ENCODE measurements at places on chromosomes 3 and 15.
A peak's percentile ranks its signal among the peaks of the same experiment; 100 is the strongest.

DNA sequence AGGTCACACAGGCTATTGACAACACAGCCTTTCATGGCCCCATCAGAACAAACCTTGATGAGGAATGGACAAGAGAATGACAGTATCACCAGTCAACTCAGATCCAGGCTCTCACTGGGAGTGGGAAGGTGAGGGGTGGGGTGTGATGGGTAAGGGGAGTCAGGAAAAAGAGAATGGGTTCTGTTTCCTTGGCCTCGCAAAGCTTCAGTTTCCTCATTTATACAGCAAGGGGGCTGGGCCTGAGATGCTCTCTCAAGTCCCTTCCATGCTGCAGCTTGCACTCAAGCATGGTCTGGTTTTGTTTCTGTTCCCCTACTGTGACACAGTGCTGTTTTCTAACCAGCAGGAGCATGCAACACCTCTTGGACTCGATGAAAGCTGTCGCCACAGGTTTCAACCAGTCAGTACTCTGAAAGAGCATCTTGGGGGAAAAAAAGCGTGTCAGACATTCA lies 65.7 kb upstream of the IL12A start:
- no peak for DNase-seq

- DNase-seq: no peak
Observed at GRCh38 chr3:137110392-137110996, 152.7 kb downstream of the IL20RB start.

DNA sequence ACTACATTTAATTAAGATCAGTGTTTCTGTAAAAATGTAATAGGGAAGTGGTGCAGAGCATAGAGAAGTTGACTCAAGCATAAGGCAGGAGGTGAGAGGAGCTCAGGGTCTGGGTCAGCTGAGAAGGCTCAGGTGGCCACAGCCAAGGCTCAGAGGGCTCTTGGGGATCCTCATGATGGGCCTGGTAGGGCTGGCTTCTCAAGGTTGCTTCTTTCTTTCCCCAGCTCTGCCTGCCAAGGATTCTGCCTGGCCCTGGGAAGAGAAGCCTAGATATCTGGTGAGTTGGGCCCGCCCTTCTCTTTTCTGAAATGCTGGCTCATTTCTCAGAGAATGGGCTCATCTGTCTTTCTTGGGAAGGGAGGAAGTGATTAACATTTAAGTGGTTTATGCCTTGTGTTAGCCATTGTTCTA lies 6.5 kb downstream of the ZNF589 start:
- no peak for DNase-seq

GRCh38 chr3:150653110-150653561 lies 50.0 kb downstream of the SELENOT start:
- DNase-seq: no peak

- DNase-seq: no peak
Observed at GRCh38 chr3:133901083-133901482, 5.4 kb upstream of the RAB6B start.

DNA sequence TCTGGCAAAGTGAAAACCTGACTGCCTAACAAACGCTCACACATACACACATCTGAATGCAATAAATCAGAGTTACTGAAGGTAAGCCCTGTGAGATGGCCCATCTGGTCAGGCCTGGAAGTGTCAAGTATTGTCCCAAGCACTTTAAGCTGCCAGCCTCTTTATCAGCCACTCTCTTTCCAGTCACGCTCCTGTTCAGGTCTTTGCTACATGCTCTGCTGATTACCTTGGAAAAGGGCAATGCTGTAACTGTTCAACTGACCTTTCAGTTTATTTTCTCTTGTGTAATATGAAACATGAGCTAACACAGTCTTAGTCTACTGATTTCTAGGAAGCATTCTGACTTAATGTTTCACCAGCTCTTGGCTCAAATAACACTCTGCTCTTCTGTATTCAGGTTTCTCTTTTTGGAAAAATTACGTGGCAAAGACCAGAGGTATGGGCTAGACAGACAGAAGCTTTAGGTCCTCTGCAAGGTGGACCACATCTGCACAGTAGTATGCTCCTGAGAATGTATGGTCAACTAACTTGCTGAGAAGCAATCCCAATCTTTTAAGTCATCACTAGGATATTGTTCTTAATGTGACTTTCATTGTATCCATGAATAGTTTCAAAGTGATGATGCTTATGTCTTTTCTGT lies 44.5 kb downstream of the GBE1 start:
- no peak for DNase-seq

- DNase-seq: no peak
Observed at GRCh38 chr3:146035366-146035765, 125.6 kb downstream of the PLOD2 start.

- no peak for DNase-seq
Observed at GRCh38 chr3:165162883-165163282, 33.3 kb downstream of the SLITRK3 start.

DNA sequence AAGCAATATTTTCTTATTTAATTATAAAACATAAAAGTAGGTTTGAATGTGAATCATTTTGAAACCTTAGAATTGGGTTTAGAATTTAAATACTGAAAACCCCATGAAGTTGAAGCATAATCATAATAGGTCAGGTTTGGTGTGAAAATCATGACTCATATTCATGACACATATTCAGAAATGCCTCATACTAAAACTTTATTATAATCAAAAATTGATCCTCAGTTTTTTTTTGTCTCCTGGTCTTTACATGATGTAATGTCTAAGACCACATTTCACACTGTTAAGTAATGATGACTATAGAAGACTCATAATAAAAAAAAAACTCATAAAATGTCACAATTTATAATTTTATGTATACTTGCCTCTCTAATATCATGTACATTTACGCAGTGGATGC lies 190.4 kb downstream of the FOXP1 start:
- no peak for DNase-seq

DNA sequence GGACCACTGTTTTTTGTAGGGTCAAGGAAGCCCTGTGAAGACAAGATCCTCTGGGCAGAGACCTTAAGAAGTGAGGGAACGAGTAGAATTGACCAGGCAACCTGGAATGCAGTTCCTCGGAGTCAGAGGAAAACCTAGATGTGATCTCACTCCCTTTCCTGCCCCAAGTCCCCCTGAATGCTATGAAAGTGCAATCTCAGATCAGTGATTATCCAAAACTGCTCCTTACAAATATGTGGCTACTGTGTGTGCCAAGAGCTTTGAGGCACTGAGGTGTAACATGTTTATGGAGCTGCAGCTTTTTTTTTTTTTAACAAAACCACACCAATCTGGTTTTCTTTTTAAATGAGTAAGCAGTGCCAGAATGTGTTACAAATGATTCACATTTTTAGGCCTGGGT lies 35.8 kb downstream of the THSD4 start:
- DNase-seq: no peak

- DNase-seq: no peak
Observed at GRCh38 chr3:112382543-112383160, 49.7 kb downstream of the CD200 start.

- DNase-seq: no peak
Observed at GRCh38 chr3:115099134-115099985, 47.7 kb downstream of the ZBTB20 start.

DNA sequence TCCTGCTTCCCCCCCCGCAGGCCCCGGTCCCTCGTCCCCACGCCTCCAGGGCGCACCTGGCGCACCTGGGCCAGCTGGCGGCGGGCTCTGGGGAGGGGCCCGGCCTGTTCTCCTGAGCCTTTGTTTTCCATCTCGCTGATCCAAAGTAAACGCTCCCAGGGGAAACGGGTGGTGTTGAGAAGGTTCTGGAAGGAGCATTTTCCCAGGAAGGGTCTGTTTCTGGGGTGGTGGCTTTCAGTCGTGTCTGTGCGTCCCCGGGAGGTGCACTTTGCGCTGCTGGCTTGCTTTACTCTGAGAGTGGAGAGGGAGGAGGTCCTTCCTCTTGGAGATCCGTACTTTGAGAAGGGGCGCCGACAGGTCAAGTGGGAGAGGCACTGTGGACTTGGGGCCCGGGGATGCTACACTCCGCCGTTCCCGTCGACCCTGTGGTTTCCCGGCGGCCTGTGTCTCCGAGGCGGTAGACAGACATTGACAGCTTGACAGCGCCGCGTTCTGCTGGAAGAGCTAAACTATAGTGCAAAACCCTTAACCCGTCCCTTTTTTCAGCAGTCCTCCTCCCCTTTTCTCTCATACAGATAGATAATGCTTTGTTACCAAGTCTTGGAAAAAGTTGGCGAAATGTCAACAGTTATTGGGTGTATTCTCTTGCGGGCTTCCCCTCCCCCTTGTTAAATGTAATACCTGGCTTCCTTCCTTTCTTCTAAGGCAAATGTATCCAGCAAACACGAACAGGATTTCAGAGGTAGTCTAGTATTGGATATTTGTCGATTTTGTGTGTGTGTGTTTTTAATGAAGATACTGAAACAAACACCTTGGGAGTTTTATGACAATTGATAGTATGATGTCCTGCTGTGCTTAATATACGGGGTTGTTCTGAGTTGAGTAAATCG lies 6.5 kb downstream of the TPM1 start:
- DNase-seq: no peak

- DNase-seq: no peak
Observed at GRCh38 chr3:46663591-46664135, 29.8 kb downstream of the ALS2CL start.

GRCh38 chr15:40984964-40985363 lies 31.7 kb downstream of the CHAC1 start:
- DNase-seq: no peak

DNA sequence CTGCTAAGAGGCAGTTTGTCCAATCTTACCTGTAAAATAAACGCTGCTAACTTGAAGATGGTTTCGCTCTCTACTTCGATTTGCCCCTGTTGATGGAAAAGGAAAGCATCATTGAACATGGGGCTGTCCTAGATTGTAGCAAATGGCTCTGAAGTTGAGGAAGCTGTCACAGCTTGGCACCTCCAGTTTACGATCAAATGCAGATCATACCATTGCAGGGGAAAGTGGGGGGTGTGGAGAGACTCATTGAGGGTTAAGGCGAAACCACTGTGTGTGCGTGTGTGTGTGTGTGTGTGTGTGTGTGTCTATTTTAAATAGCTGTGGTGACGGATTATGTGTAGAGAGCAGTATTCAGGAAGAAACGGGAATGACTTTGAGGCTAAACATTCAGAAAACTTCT lies 127.6 kb upstream of the LMOD3 start:
- DNase-seq: no peak

DNA sequence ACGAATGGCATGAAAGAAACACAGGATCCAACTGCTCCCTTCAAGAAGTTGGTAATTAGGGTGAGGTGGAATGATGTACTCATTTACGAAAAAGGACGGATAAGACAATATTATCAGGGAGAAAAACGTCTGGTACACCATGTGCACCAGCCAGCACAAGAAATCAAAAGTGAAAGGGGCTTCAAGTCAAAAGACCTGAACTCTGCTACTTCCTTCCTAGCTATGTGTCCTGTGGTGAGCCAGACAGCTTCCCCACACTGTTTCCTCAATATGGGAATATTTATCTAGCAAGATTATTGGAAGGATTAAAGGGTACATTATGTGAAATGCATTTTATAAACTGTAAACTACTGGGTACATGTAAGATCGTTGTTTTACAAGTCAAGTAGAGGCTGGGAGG lies 33.9 kb downstream of the RAB27A start:
- no peak for DNase-seq

DNA sequence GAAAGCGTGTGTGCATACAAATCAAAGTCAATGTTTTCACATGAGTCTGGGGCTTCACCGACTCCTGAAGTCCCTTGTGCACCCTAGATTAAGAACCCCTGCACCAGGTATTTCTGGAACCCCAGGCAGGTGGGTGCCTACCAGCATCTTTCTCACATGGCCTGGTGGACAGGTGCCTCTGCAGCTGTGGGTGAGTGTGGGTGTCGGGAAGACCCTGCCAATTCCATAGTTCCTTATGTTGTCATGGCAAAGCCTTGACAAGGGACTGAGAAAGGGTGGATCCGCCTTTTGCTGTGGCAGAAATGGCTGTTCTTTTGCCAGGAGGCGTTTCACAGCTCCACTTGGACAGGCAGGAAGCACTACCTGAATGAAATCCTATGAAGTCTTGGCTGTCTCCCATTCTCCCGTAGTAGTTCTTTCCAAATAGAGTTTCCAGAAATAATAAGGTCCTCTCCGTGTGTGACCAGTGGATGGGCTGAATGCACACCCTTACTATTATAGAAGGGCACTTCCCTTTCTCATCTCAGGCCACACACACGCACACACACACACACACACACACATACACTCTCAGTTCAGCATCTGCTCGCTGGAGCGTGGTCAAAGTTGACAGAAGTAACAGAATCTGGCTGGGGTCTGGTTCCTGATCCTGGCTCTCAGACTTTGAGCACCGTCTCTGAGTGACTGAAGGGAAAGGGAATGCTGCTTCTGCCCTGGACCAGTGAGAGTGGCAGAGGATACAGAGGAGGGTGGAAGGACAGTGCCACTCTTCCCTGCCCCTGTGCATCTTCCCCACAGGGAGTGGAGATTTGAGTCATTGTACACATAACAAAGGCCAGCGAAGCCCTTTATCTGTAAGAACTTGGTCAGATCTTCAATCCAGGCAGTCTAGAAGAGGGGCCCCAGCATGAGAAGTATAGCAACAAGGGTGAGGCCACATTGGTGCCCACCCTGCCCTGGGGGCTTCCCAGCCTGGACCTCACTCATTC lies 38.7 kb downstream of the PDIA5 start:
- no peak for DNase-seq

GRCh38 chr3:153160451-153161137 lies 1.4 kb upstream of the RAP2B start:
- DNase-seq: peak; percentile 9

- no peak for DNase-seq
Observed at GRCh38 chr3:126300761-126301481, 56.3 kb downstream of the KLF15 start.

GRCh38 chr15:64464276-64465005 lies 4.1 kb downstream of the ZNF609 start:
- DNase-seq: no peak

- DNase-seq: no peak
Observed at GRCh38 chr3:175591375-175591774, 732.2 kb downstream of the NAALADL2 start.

DNA sequence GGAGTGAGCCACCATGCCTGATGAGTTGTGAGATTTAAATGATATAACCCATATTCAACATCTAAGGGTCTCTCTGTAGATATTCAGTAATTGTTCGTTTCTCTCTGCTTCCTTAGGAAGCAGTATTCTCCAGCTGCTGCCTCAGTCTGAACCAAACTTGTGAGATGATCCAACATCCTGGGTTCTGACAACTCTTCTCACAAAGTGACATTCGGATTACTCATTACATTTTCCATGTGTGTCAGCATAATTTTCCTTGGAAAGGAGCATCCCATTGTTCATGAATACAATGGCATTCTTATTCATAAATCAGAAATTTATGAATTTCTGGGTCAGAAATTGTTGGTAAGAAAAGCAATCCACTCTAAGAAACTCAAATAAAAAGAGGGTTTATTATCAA lies 15.0 kb upstream of the SEC22A start:
- no peak for DNase-seq

Data from cortex of kidney (tissue), 1 donor.